ENCODE measurements at places on chromosomes 5 and 9.

GRCh38 chr5:179606071-179606909 is 17.2 kb downstream of the HNRNPH1 start:
- no peak for DNase-seq

- no peak for DNase-seq
These were observed 24.7 kb upstream of the TAS2R1 start for GRCh38 chr5:9654886-9655285.

DNA sequence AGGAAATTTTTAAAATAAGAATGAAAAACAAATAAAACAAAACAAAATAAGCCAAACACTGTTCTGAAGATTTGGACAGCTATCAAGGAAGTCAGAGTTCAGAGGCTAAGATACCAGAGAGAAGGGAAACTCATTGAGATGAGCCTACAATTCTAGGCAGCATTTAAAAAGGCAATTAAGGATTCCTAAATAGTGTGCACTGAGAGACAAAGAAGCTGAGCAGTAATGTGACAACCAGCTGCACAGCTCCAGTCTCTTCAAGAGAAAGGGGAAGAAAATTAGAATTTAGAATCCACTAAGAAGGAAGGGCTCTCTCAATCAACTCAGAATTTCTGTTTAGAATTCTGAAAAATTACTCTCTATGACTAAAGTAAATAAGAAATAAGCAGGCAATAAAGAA is 246.7 kb upstream of the COX7C start:
- DNase-seq = no peak

DNA sequence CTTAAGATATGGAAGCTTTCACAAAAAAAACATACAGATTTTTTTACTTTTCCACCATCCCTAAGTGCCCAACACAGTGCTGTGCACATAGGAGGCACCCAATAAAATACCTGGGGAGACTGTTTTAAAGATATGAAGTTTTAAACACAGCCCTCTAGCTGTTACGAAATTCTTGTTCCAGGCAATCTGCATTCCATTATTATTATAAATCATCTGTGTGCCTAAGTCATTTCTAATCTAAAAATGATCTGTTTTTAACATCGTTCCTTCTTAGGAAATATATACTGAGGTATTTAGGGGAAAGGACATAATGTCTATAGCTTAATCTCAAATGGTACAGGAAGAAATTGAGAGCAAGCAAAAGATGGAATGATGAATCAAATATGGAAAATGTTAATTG is 32.7 kb upstream of the ISCA1 start:
- DNase-seq = no peak

DNA sequence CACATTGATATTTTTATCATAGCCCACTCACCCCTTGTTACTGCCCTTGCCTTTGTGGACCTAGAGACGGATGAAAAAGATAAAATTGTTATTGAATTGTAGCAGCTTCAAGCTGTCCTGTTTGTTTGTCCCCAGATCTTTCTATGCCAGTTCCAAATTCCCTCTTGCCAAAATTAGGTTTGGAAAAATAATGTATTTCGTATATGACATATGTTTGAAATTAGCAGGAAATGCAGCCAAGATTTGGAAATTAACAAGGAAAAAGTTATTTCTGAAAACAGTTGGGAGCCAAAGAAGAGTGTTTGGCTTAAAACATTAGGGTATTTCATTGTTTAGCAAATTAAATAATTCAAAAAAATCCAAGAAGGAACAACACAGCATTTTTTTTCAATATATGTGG is 33.5 kb downstream of the SPATA31D1 start:
- DNase-seq = no peak

GRCh38 chr5:59842999-59843398 is 50.5 kb downstream of the PDE4D start:
- no peak for DNase-seq

Data from CD4-positive, alpha-beta T cell treated with Interleukin-21 for 1 hour (primary cell).